Esophagus muscularis mucosa (tissue), 4 donors: ENCODE measurements at places on chromosomes 7 and 10. TPM values are rescaled to one million over a fixed set of nuclear protein-coding genes. Genes with fewer than 3 reads are reported as not detected.

DNA sequence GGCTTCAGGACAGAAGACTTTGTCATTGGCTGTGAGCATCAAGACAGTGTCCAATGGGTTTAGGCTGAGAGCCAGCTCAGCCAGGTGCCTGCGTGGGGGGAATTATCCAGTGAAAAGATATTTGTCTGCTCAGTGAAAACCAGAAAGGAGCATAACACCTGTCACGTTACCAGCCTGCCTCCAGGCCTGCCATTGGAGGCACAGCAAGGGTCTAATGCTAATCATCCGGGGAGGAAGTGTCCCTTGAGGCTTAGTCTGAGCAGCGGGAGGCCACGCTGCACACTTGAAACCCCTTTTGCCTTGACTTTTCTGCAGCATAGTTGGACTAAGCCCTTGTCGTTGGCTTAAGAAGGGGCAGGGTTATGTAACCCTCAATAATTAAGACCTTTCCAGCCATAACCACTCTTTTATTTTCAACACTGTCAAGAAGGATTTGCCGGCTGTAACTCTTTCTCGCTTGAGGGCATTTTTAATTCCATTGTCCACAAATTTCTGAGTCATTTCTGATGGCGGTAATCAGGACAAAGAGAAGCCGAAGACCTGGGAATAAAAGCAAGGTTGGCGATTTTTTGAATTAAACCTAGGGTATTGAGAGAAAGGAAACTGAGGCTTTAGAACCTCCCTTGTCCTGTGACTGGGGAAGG, 639.6 kb upstream of the FOXK1 start:
- no peaks in the 10 kb centered on the region for H3K27me3 ChIP-seq
- no peaks in the 10 kb centered on the region for H3K36me3 ChIP-seq
- no peak overlapping the region for H3K27ac ChIP-seq
- H3K4me3 ChIP-seq = no peak overlapping the region

- H3K27me3 ChIP-seq = no peaks in the 10 kb centered on the region
- H3K4me3 ChIP-seq = no peak overlapping the region
- no peak for DNase-seq
These were observed 130.9 kb upstream of the MBL2 start for GRCh38 chr10:52903397-52903938.

DNA sequence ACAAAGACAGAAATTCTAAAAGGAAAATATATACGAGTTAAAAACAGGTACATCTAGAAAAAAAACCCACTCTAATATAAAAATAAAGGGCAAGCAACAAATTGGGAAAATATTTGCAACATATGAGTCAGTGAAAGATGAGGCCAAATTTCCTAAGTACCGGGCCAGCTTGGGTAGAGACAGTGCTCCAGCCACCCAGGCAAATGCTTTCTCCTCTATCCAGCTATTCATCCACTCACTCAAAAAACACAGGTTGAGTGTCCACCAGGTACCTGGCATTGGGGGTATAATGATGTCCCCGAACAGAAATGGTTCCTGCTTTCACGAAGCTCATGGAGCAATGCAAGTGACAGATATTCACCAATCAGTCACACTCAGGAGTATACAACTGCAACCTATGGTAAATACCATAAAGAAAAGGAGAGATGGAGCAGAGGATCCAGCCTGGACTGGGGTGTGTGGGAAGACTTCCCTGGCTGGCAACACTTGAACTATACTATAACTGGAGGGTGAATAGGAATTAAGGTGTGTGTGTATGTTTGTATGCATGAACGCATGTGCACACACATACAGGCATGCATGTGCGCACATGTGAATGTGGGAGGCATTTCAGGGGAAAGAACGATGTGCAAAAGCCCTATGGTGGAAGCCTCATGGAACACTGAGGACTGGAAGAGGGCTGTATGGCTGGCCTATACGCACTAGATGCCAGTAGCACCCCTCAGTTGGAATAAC, 2.3 kb downstream of the ARHGAP22 start:
- no peak overlapping the region for H3K4me3 ChIP-seq
- H3K27me3 ChIP-seq = no peaks in the 10 kb centered on the region
- no peak for DNase-seq

DNA sequence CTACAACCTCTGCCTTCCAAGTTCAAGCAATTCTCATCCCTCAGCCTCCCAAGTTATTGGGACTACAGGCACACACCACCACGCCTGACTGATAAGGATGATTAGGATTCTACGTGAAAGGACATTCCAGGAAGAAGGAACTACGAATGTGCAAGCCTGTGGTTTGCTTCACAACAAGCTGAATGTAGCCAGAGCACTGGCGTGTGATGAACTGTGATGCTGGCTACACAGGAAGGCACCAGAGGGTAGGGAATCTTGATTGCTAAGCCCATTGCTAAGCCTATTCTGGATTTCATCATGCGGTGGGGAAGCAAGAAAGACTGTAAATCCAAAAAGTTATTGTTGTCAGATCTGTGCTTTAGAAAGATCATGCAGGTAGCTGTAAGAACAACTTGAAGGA, 72.3 kb upstream of the SRRM3 start:
- DNase-seq = no peak
- no peak overlapping the region for H3K27ac ChIP-seq

- no peaks in the 10 kb centered on the region for H3K27me3 ChIP-seq
- no peak for DNase-seq
- H3K4me3 ChIP-seq = no peak overlapping the region
- no peaks in the 10 kb centered on the region for H3K36me3 ChIP-seq
- no peak overlapping the region for H3K27ac ChIP-seq
These were observed 99.6 kb upstream of the AUTS2 start for GRCh38 chr7:69498671-69499070.

GRCh38 chr7:28558236-28558635, 145.9 kb downstream of the CREB5 start:
- no peak overlapping the region for H3K4me3 ChIP-seq
- H3K4me1 ChIP-seq = no peaks in the 10 kb centered on the region
- H3K27me3 ChIP-seq = no peaks in the 10 kb centered on the region
- H3K27ac ChIP-seq = no peak overlapping the region
- DNase-seq = no peak
- no peaks in the 10 kb centered on the region for H3K36me3 ChIP-seq

- H3K4me1 ChIP-seq = peaks cover 9% of the 10 kb centered on the region
- no peak overlapping the region for H3K27ac ChIP-seq
- peaks cover 4% of the 10 kb centered on the region for H3K36me3 ChIP-seq
- no peak overlapping the region for H3K4me3 ChIP-seq
- no peak for DNase-seq
- H3K27me3 ChIP-seq = no peaks in the 10 kb centered on the region
These were observed 14.2 kb downstream of the DDX56 start for GRCh38 chr7:44559485-44559884.

DNA sequence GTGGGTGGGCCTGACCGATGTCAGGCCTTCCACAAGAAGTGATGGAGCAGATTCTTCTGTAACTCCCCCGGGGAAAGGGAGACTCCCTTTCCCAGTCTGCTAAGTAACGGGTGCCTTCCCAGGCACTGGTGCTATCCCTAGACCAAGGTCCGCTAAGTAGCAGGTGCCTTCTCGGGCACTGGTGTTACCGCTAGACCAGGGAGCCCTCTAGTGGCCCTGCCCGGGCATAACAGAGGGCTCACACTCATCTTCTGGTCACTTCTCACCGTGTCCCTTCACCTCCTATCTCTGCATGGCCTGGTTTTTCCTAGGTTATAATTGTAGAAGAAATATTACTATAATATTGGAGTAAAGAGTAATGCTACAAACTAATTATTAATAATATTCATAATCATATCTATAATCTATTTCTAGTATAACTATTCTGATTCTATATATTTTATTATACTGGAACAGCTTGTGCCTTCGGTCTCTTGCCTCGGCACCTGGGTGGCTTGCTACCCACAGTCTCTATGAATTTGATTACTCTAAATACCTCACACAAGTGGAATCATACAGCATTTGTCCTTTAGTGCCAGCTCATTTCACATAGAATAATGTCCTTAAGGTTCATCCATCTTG, 1378.7 kb downstream of the XPNPEP1 start:
- no peak for DNase-seq
- H3K27me3 ChIP-seq = no peaks in the 10 kb centered on the region
- no peaks in the 10 kb centered on the region for H3K36me3 ChIP-seq
- H3K4me1 ChIP-seq = no peaks in the 10 kb centered on the region
- H3K4me3 ChIP-seq = no peak overlapping the region

DNA sequence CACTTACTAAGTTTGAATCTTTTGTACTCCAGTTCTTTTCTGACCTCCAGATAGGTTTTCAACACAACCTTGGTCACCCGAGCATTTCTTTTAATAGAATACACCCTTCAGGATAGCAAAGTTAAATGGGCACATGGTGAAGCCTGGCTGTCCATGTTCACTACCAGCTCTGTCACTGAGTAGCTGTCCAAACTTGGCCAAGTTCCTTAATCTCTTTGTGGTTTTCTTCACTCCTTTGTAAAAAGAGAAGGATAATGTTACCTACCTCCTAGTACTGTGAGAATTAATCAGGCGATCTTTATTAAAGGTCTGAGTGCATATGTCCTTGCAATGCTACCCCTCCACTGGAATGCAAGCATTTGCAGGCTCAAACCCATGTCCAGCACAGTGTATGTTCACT, 128.1 kb upstream of the PTPRZ1 start:
- H3K27ac ChIP-seq = no peak overlapping the region
- H3K4me1 ChIP-seq = no peaks in the 10 kb centered on the region
- DNase-seq = no peak
- no peaks in the 10 kb centered on the region for H3K36me3 ChIP-seq

DNA sequence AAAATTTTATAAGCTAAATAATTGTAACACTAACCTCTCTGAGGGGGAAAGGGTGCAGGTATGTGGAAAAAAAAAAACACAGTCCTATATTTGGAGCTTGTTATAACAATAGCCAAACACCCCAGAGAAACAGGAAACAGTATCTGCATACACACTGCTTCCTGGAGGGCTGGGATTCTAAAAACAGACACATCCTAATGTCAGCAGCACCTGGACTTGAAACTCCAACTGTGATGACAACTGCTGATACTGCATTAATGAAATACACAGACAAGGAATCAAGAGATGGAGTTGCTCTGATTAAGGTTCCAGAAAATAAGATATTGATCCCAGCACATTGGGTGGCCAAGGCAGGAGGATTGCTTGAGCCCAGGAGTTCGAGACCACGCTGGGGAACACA, 9.3 kb downstream of the DAGLB start:
- no peak overlapping the region for H3K27ac ChIP-seq
- no peak overlapping the region for H3K4me3 ChIP-seq
- peaks cover 29% of the 10 kb centered on the region for H3K4me1 ChIP-seq
- H3K27me3 ChIP-seq = no peaks in the 10 kb centered on the region

DNA sequence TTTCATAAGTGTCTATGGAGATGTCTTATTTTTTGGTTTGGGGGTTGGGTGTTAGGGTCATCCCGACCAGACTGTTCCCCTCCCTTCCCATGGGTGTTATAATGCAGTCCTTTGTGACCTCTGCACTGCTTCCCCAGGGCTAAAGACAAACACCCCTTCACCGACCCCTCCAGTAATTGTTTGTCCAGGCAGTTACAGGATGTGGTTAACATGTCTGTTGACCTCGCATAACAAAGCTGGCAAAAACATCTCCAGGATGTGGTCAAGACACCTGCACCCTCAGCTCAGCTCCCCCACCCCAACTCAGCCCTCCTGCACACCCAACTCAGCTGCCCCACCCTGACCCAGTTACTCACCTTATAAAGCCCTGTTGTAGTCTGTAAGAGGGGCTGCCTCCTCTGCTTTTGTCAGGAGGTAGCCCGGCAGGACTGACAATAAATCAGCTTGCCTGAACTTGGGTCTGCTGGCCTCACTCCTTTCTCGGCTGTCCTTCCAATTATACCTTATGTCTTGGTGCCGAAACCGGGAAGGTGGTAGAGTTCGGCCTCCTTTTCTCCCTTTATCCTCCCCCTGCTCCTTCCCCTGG, 102.2 kb downstream of the ZNF92 start:
- no peaks in the 10 kb centered on the region for H3K36me3 ChIP-seq
- H3K27me3 ChIP-seq = no peaks in the 10 kb centered on the region
- DNase-seq = no peak
- H3K4me3 ChIP-seq = no peak overlapping the region
- no peak overlapping the region for H3K27ac ChIP-seq

DNA sequence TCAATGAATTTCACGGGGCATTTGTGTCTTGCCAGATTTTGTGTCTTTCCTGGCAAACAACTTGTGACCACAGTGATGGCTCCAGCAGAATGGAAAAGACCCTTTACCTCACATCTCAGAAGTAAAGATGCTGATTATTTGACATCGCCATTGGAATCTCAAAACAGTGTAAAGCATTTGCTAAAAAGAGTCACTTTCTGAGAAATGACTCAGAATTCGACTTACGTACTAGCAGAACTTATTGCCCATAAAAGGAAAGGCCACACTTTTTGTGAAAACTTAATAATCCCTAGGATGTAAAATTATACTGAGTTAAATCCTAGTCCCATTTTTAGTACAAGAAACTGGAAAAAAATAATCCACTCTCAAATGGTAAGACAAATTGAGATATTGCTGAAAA, 35.9 kb upstream of the PRKCQ start:
- no peaks in the 10 kb centered on the region for H3K36me3 ChIP-seq
- DNase-seq = no peak
- no peaks in the 10 kb centered on the region for H3K27me3 ChIP-seq
- H3K27ac ChIP-seq = no peak overlapping the region

DNA sequence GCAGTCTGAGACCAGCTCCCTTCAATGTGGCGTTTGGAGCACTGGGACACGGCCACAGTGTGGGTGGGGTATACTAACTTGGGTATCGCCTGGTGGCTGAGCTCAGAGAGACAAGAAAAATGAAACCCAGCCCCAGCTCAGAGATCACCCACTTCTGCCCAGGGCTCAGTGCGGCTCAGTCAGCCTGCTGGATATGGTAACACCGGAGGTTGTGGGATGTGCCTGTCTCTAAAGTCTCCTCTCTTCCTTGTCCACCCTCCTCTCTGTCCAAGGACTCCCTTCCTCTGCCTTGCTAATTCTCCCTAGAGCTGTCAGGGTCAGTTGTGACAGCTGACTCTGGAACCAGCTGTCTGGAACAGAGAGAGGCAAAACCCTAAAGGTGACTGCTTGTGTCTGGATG, 149.1 kb downstream of the PTPN20 start:
- DNase-seq = no peak
- peaks cover 7% of the 10 kb centered on the region for H3K27me3 ChIP-seq
- H3K27ac ChIP-seq = no peak overlapping the region
- no peaks in the 10 kb centered on the region for H3K4me1 ChIP-seq

The NUTM2D gene
- 3.0 TPM for total RNA-seq

The ST8SIA6 gene
- 1.8 TPM for total RNA-seq

The CD36 gene
- total RNA-seq = 91.6 TPM

The MRLN gene
- total RNA-seq = not detected

The SPDYE2B gene
- not detected for total RNA-seq

The FOXP2 gene
- total RNA-seq = 37.1 TPM

The TET1 gene
- 8.6 TPM for total RNA-seq

The TRIP6 gene
- 73.7 TPM for total RNA-seq

The PNLIPRP2 gene
- total RNA-seq = not detected

The STAG3 gene
- total RNA-seq = 0.13 TPM
